K562 (cell line): ENCODE measurements at places on chromosomes 12 and 14. TPM values are rescaled to one million over a fixed set of nuclear protein-coding genes. Genes with fewer than 3 reads are reported as not detected.

DNA sequence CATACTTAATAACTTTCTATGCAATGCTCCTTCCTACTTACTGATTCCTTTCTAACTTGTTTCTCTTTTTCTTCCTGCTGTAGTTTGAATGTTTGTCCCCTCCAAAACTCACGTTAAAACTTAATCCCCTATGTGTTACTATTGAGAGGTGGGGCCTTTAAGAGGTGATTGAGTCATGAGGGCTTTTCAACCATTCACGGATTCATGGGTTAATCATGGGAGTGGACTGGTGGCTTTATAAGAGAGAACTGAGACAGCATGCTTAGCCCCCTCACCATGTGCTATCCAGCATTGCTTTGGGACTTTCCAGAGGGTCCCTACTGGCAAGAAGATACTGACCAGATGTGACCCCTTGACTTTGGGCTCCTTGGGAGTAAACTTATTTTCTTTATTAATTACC is 66.0 kb upstream of the TRIM9 start:
- DNase-seq: no peak

- no peak for DNase-seq
Measured at GRCh38 chr12:57319678-57320469, 68.9 kb upstream of the STAC3 start.

DNA sequence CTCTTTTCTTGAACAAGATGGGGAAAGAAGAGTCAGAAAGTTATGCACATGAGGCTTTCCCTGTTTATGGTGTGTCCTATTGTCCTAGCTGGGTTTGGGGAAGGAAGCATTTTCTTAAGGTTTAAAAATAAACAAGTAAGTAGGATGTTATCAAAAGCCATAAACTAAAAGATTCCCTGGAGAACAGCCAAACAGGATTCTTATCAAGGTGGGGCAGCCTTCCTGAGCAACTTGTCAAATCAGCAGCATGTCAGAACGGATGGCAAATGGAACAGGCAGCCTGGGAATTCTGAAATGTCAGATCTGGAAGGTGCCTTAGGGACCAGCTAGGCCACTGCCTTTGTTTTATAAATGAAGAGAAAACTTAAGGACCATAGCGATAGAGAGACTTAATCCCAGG is 152.2 kb upstream of the RGS6 start:
- DNase-seq: no peak

KLRC1 gene
- not detected in 2 replicates for total RNA-seq

DNA sequence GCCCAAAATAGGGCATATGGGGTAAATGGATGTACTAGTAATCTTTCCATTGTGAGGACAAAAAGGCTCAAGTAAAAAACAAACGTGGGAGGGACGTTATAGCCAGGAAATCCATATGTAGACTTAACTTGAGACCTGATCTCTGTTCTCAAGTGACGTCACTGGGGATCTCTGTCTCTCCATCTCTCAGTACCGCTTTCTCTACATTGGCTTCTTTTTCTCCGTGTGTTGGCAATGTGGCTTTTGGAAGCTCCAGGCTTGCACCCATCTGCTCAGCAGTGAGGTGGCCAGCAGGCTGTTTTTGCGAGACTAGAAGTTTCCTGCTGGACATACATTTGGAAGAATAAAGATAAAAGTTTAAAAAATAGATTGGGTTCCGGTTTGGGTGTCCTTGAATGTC is 66.0 kb upstream of the NRXN3 start:
- DNase-seq: no peak

KRT75 gene
- not detected in 2 replicates for total RNA-seq

LBHD2 gene
- total RNA-seq: not detected in 2 replicates

IL22 gene
- not detected in 2 replicates for total RNA-seq

NGB gene
- not detected in 2 replicates for total RNA-seq

DNA sequence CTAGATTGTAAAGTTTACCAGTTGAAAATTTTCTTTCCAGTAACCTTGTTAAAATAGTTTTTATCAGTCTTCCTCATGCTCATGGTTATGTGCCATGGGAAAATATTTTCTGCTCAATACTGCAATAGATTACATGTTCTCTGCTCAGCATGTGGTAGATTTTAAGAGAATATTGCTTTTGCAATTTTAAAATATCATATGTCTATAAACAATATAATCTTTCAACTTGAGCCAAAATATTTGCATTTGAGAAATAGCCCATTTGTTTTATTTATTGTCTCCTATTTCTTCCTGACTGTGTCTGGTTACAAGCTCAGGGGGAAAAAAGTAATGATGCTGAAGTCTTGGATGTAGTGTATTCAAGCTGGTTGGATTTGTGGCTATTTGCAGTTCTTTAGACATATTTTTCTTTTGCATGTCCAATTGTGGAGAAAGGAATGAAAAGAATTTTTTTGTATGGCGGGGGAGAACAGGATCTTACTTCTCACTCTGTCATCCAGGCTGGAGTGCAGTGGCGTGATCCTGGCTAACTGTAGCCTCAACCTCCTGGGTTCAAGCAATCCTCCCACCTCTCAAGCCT is 342.6 kb upstream of the NAV3 start:
- DNase-seq: no peak

RDH12 gene
- 0.29 TPM in 1 of 2 replicates, not detected in the other for total RNA-seq

HOXC12 gene
- 0.11 and 0.27 TPM in 2 replicates for total RNA-seq

PAPLN gene
- 2.2 and 2.9 TPM in 2 replicates for total RNA-seq

CCDC197 gene
- total RNA-seq: not detected in 2 replicates

- no peak for DNase-seq
Measured at GRCh38 chr12:32922546-32923297, 26.1 kb upstream of the PKP2 start.

NYNRIN gene
- 1.2 and 1.9 TPM in 2 replicates for total RNA-seq

GRCh38 chr14:61551384-61551783 is 143.9 kb upstream of the HIF1A start:
- DNase-seq: no peak

- no peak for DNase-seq
Measured at GRCh38 chr12:45667761-45668160, 61.7 kb upstream of the ARID2 start.
